ENCODE measurements at places on chromosomes 11 and 22. TPM values are rescaled to one million over a fixed set of nuclear protein-coding genes. Genes with fewer than 3 reads are reported as not detected.

DNA sequence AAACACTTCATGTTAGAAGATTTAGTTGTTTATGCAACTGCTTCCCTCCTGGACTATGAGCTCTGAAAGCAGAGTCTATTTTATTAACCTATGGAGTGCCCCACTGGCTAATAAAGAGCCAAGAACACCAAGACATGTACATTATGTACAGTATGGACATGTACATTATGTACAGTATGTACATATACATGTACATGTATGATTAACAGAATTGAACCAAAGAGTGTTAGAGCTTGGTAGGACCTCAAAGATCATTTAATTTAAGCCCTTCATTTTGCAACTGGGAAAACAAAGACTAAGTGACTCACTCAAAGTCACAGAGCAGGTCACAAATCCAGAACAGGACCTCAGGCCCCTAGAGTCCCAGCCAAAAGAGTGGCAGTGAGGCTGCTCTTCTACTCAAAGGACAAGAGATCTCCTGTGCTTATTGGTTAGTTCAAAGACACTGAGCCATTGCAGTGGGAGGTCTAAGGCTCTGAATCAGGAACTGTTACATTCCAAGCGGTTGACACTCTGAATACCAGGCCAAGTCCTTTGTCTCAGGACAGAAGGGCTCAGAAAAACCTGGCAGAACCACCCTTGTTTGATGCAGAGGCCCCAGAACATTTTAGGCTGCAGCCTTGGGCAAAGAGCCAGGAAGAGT lies 103.8 kb downstream of the FAM168A start:
- peak; percentile 10 for DNase-seq

GRCh38 chr11:94795476-94796189 lies 27.5 kb downstream of the AMOTL1 start:
- no peak for DNase-seq

- DNase-seq: peak; percentile 64
Measured at GRCh38 chr11:61897387-61898246, 6.3 kb upstream of the FADS3 start.

IL17REL gene
- total RNA-seq: not detected

Data from thyroid gland (tissue), 4 donors.